Stimulated activated CD8-positive, alpha-beta memory T cell treated with anti-CD3 and anti-CD28 coated beads, Interleukin-4, amount 100 ng/mL, for 4 hours (primary cell): ENCODE measurements at places on chromosomes 4 and X.

DNA sequence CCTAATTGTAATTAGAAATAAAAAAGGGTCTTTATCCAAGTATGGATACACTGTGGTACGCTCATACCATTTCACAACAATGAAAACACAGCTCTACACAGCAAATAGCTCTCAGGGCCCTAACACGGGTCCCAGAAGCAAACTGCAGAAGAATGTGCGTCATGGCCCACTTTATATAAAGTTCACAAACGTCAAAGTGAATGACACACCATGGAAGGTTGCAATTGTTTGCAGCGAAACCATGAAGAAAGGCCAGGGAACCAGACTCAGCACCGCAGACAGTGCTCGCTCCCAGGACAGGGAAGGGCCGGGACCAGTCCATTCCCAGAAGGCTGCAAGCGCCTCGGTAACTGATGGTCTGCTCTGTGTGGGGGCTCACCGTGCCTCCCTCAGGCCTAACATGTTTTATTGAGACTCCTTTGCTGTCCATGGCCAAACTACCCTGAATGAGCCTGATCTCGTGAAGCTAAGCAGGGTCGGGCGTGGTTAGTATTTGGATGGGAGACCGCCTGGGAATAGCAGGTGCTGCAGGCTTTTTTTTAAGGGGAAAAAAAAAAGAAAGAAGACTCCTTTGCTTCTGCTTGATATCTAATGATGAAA lies 47.8 kb downstream of the ACOX3 start:
- DNase-seq, result no peak

GRCh38 chr4:146453181-146453807 lies 68.4 kb downstream of the SLC10A7 start:
- no peak for DNase-seq

GRCh38 chr4:152607178-152607577 lies 71.3 kb upstream of the FBXW7 start:
- DNase-seq, result no peak

DNA sequence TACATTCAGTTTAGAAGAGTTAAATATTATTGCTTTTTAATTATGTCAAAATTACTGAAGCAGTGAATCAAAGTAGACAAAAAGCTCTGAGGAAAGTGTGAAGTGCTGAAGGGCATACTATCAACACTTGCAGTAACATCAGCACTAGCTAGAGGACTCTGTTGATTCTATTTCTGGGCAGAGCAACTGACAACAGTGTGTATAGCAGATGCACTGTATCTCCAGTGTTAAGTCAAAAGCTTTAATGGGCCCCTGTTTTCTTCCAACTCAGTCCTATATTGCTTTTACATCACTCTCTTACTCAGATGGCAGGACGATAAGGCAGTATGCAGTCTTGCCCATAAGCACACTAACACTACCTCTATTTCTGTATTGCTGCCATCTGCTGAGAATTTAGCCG lies 435.2 kb upstream of the AMOT start:
- DNase-seq, result no peak
